ENCODE measurements at places on chromosomes 5 and 9.

DNA sequence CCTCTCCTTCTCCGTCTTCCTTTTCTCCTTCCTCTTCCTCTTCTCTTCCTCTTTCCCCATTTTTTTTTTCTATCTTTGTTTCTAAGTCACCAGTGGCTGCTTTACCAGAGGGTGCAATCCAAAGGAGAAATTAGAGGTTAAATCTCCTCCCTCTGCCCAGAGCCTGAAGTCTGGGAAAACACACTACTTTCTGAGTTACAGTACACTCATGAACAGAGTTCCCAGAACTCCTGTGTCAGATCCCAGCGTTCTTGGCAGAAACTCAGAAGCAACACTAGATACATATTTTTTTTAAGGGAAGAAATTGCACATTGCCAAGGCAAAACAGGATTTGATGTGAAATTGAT is 189.0 kb downstream of the SNCAIP start:
- ATAC-seq, result peak; percentile 55

DNA sequence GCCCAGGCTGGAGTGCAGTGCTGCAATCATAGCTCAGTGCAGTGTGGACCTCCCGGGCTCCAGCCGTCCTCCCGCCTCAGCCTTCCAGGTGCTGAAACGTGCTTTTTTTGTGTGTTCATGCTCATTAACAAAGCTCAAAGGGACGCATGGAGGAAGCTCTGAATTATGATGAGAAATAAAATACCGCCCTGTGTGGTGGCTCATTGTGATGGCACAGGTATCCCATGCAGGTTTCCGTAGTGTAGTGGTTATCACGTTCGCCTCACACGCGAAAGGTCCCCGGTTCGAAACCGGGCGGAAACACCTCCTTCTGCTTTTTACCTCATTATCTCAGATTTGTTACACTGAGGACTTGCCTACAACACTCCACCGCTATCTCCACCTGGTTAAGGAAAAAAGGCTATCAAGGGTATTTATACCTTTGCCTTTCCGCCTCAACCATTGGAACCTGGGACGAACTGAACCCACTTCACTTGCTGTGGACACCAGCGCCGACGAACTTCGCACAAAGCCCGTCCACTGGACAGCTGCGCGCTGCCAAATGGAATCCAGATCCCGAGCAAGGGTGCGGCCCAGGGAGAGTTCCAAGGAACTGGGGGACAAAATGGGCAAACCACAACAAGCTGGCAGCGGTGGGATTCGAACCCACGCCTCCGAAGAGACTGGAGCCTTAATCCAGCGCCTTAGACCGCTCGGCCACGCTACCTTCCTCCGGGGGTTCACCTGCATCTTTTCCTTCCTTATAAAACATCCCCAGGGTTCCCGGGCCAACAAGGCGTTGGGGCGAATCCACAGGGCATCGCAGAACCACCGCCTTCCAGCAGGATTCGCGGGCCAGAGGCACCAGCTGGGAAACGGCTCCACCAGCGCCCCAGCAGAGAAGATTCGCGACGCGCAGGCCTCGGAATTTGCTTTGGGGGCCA is 26.3 kb downstream of the OR2V2 start:
- peak; percentile 63 for ATAC-seq

DNA sequence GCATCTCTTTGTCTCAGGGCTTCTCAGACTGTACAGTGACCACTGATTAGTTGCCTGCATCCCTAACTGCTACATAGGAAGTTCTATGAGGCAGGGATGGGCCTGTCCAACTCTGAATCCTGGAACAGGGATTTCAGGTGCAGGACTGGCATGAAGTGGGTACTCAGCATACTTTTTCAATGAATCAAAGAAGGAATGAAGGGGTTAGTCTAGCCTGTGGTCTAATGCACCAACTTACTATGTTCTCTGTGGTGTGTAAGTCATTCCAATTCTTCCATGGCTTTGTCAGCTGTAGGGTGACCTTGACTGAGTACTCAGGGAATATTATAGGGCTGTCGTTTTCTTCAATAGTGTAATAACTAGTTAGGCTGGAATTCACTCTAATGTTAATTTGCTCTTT is 8.3 kb downstream of the COL15A1 start:
- no peak for ATAC-seq

DNA sequence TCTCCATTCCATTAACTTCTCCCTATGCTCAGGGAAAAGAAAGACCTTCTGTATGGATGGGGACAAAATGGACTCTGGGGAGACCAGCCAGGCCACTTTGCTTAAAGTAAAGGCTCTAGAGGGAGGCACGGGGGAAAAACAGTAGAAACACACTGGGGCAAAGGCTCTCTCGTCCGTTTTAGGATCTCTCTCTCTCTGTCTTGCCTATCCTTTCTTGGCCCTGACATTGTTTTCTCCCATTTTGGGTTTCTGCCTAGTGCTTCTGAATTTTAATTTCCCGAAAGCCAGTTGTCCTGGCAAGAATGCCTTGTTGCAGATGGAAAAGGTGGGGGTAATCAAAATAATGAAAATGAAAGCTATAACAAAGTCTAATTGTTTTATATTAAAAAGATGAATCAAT is 28.2 kb downstream of the NMUR2 start:
- ATAC-seq, result no peak

DNA sequence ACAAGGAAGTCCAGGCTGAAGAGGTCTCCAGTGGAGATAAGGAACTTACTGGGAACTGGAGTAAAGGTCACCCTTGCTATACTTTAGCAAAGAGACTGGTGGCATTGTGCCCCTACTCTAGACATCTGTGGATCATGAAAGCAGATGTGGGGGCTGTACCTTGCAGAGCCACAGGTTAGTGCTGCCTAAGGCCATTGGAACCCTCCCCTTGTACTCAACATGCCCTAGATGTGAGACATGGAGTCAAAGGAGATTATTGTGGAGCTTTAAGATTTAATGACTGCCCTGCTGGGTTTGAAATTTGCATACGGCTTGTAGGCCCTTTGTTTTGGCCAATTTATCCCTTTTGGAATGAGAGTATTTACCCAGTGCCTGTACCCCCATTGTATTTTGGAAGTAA is 397.3 kb upstream of the GRIN3A start:
- ATAC-seq, result no peak

DNA sequence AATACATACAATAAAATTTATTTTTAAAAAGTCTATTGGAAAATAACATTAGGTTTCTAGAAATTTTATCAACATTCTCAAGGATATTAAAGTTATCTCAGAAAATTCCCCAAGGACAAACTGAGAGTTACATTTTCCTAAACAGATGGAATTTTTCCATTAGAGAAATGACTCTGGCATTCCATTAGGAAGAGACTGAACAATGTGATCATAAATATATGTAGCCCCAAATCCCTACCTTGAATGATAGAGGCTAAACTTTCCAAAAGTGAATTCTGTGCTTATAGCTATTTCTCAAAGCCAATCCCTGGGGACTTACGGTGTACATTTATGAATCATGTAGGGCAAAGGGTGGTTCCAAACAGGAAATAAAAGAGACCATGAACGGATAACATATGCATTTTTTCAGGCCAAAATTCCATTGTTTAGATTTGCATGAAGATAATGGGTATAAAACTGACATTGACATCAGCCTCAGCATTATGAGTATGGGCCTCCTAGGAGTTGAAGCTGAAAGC is 1181.0 kb upstream of the DMAC1 start:
- ATAC-seq, result no peak

GRCh38 chr5:14816999-14817761 is 54.4 kb downstream of the ANKH start:
- ATAC-seq, result peak; percentile 63

- ATAC-seq, result no peak
Measured at GRCh38 chr5:138458856-138459255, 6.4 kb upstream of the EGR1 start.

- ATAC-seq, result peak; percentile 24
Measured at GRCh38 chr5:83096660-83097339, 19.5 kb downstream of the XRCC4 start.

- ATAC-seq, result no peak
Measured at GRCh38 chr9:135163023-135163780, 75.7 kb downstream of the OLFM1 start.

DNA sequence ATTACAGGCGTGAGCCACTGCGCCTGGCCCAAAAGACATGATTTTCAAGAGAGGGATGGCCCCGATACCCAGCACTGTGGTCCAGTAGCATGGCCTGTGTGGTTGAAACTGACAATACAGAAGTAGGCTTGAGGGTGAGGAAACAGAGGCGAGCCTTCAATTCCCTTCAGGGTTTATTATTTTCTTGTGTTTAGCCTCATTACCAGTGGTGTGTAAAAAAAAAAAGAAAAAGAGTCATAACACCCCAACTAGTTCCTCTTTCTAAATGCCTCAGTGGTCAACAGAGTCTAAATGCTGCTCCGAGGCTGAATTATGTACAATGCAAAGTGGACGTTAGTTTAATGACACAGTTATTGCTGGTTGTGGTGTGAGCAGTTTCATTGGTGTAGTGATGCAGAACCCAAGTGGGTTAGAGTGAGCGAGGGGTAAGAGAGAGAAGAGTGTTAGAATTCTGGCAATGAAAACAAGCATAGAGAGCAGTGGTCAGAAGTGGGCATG is 58.8 kb downstream of the SNX30 start:
- ATAC-seq, result no peak

GRCh38 chr9:34034698-34035065 is 14.0 kb downstream of the UBAP2 start:
- ATAC-seq, result no peak

All from SK-N-SH treated with all-trans-retinoic acid at 6 μM for 48 hours (cell line).